HFFc6 (cell line): ENCODE measurements at places on chromosomes 4 and X.

GRCh38 chr4:66991521-66991920 is 553.8 kb downstream of the CENPC start:
- DNase-seq, result no peak

- DNase-seq, result peak; percentile 43
Observed at GRCh38 chr4:112058433-112058832, 86.8 kb upstream of the FAM241A start.

DNA sequence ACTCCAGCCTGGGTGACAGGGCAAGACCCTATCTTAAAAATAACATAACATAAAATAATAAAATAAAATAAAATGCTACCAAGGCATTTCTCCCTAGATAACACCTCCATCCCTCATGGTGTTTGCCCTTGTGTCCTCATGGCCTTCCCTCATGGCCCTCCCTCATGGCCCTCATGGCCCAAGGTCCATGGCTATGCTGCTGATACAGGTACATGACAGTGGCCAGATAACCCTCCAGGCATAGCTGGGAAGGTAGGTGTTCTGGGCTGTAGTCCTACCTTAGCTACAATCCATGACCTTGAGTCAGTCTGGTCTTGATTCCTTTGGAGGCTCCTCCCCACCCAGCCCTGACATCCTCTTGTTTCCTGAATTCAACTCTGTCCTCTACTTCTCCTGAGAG is 75.2 kb downstream of the PJA1 start:
- no peak for DNase-seq

DNA sequence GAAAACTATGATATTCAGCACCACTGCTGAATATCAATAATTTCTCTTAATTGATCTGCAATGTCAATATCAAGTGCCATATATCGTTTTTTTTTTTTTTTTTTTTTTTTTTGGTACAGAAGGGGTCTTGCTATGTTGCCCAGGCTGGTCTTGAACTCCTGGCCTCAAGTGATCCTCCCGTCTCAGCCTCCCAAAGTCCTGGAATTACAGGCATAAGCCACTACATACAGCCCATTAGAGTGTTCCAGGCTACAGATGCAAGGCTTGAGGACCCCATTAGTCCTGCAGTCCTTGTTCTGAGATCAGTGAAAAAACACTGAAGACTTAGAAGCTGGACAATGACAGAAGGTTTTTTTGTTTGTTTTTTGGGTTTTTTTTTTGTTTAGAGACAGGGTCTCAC is 48.3 kb downstream of the PPP3CA start:
- no peak for DNase-seq

DNA sequence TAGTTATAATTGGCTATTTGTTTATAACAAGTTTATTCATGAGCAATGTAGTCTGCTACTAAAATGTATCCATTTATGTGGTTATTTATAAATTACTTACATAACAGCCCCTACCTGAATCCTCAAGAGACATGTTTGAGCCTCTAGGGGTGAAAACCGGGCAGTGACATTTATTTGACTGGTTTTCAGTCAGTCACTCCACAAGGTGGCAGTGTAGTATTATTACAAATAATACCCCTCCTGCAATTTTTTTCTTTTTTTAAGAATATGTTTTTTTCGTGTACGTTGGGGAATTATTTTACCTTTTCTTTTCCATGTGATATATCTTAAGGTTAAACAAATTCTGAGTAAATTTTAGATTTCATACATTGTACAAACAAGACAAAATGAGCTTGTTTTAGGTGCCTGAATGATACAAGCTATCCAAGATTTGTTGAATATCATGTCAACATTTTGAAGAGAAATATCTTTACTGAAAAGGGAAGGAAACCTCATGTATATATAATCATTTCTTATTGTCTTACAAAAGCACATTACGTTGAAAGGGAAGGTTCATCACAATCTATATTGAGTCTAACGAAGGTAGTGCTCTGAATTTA is 598.7 kb upstream of the TECRL start:
- DNase-seq, result peak; percentile 1

GRCh38 chrX:145549496-145549895 is 268.1 kb upstream of the SLITRK2 start:
- DNase-seq, result no peak

- DNase-seq, result peak; percentile 57
Observed at GRCh38 chrX:141220342-141221008, 21.8 kb downstream of the SPANXC start.

GRCh38 chrX:88828011-88828410 is 81.0 kb downstream of the CPXCR1 start:
- DNase-seq, result no peak

DNA sequence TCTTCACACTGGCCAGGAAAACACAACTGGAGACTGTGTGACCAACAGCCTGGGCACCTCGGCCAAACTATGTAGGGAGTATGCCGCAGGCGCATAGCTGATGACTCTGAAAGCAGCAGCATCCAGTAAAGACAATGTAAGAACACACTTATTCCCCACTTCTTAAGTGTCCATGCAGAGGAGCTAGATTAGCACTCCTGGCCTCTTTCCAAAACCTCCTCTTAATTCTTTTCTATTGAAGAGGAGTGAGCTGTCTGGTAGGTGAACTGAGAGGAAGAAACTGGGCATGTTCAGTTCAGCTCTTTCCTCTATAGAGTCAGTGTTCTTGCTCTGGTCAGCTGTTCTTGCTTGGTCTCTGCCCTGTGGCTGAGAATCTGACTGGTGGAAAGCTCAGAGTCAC is 21.1 kb downstream of the NMU start:
- DNase-seq, result no peak

- DNase-seq, result no peak
Observed at GRCh38 chr4:89257376-89257775, 50.2 kb downstream of the GPRIN3 start.

DNA sequence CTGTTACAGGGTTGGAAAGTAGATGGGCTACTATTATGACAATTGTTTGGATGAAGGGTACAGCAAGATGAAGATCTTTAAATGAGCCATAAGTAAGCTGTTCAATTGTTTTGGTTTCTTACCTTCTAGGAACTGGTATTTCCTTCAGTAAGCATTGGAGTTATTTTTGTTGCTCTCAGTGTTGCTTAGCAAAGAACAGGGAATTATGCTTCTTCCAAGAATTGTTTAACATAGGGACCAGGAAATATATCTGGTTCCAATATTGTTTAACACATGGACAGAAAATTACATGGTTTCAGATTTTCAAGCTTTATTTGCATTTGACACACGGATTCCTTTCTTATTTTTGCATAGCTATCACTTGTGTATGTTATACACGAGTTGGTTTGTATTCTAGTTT is 1999.0 kb downstream of the ARAP2 start:
- no peak for DNase-seq

- DNase-seq, result peak; percentile 15
Observed at GRCh38 chr4:90419124-90419711, 292.0 kb downstream of the CCSER1 start.

DNA sequence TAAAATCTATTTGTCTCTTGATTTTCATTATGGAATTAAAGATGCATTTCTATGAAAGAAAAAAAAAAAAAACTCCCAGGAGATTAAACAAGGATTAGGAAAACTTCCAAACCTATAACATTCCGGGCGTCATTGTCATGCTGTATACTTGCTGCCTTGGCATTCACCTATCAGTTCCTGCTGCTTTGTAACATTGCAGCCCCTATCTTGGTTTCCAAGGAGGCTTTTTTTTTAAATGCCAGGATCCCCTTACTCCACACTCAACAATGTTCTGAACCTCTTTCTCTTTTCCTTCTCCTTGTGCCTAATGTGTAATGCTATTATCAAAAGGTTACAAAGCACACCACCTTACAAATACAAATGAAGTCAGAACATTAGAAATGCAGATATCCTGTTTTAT is 20.5 kb upstream of the BEND4 start:
- DNase-seq, result no peak

GRCh38 chrX:53317365-53318069 is 36.1 kb upstream of the IQSEC2 start:
- peak; percentile 2 for DNase-seq

DNA sequence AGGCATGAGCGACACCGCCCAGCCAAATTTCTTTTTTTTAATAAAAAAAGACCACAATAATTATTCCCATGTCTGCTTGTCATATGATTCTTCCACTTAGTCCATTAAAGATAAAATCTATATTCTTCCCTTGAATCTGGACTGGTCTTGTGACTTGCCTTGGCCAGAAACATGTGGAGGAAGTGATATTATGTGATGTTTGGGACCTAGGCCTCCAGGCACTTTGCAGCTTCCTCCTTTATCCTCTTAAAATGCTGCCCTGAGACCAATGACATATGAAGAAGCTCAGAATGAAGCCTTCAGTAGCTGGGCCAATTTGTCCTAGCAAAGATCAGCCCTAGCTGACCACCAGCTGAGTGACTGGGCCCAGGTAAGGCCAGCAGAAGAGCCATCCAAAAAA is 250.0 kb downstream of the INPP4B start:
- no peak for DNase-seq

DNA sequence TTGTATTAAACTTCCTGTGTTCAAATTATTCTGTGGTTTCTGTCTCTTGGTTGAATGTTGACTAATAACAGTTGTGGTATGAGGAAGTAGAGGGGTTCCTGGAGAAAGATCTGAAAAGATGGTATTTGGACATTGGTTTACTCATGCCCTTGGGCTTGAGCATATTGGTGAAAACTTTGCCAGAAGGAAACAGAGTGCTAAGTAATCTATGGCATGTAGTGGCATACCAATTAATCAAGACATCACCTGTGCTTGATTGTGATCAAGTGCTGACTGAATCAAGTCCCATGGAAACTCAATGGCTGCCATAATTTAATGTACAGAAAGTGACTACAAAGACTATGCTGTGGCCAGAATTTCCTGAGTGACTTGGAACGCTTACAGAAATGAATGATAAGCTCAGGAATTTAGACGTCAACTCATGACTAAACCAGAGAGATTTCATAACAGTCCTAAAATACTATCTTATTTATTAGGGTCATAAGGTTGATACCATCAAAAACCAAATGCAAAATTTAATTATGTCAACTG is 2062.9 kb downstream of the ARAP2 start:
- DNase-seq, result peak; percentile 93

- no peak for DNase-seq
Observed at GRCh38 chr4:24537025-24537424, 47.3 kb downstream of the DHX15 start.

- DNase-seq, result peak; percentile 0
Observed at GRCh38 chrX:49838374-49838773, 9.3 kb downstream of the PAGE4 start.

- DNase-seq, result no peak
Observed at GRCh38 chr4:152382057-152382785, 153.7 kb downstream of the FBXW7 start.

DNA sequence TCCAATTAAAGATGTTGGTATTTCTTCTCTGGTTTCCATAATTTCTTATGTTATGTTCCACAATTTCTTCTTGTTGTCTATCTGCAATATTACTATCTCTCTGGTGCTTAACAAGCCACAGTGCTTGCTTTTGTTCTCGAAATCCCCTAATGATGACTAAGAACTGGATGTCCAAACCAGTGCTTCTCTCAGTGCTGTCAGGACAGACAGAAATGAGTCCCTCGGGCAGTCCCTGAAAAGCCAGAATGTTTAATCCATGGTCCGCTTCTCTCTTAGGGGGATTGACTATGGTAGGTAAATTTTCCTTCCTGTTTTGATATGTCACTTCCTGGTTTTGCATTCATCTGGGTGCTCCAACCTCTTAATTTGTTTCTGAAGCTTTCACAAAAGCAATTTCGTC is 321.6 kb upstream of the PCDH10 start:
- DNase-seq, result no peak

DNA sequence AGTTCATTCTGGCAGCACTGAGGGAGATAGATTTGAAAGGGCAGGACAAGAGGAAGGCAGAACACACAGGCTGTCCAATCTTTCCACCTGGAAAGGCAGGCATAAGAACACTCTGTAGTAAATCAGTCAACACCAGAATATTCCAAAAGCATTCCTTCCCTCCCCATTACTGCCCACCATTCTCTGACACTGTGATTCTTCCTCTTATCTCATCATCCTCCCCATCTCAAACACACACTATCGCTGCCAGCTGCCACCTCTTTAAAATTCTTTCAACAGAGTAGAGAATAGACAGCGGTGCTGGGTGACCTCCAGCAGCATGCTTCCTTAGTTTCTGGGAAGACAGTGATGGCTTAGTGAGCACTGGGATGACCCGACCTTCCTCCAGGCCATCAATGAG is 53.7 kb upstream of the MYOZ2 start:
- no peak for DNase-seq

DNA sequence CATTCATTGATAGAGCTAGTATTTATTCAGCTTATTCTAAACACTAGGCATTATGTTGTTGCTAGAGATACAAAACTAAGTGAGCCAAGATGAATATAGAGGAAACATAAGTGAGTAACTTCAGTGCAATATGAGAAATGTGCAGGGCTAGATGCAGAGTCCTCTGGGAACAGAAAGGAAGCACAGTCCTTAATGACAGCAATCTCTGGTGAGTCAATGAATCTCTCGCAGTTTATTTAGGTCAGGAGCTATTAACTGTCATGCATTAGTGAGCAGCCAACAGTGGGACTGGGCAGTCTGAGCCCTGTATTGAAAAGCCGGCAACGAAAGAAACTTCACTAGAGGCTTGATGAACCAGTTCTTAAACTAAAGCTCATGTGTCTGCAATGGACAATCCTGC is 598.1 kb upstream of the MAGEB2 start:
- peak; percentile 3 for DNase-seq

- no peak for DNase-seq
Observed at GRCh38 chr4:153809307-153809706, 20.4 kb upstream of the SFRP2 start.

- DNase-seq, result no peak
Observed at GRCh38 chr4:16819652-16820051, 78.8 kb downstream of the LDB2 start.

DNA sequence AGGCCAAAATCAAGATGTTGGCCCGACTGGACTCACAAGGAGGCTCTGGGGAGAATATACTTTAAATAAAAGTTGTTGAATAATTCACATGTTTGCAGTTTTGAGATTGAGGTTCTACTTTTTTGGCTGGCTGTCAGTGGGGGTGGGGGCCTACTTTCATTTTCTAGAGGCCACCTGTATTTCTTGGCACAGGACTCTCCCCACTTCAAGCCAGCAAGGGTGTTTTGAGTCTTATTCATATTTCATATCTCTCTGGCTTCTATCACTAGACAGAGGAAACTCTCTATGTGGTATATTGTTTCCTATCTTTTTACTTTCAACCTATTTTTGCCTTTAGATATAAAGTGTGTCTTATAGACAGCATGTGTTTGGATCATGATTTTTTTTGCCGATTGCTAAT is 266.4 kb downstream of the PRR32 start:
- DNase-seq, result no peak

DNA sequence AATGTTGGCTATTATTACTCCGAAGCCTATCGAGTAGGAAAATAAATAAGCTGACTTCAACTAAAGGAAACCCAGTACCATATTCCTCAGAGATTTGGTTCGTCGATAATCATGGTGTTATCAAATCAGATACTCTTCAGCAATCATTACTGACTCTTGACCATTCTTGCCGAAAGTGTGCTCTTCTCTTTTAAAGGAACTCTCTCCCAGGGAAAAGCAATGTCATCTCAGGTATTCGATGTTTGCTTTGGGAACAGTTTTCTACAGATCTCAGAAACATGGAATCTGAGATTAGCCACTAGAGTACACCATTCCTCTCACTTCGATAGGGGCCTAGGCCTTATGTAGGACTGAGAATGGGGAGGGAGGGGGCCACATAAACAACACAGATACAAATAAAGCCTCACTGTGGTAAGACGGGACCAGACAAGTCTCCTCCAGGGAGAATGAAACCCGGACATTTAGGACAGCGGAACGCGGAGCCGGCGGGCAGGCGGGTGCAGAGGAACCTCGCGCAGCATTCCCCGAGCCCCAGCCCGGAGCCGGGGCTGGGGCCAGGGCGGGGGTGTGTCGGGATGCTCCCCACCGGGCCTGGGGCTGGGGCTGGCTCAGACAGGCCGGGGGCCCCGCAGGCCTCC is 581 bp downstream of the DNAJB14 start:
- no peak for DNase-seq
